ENCODE measurements at places on chromosomes 7 and 10.

- DNase-seq, result no peak
Observed at GRCh38 chr7:44945479-44945878, 33.3 kb downstream of the MYO1G start.

DNA sequence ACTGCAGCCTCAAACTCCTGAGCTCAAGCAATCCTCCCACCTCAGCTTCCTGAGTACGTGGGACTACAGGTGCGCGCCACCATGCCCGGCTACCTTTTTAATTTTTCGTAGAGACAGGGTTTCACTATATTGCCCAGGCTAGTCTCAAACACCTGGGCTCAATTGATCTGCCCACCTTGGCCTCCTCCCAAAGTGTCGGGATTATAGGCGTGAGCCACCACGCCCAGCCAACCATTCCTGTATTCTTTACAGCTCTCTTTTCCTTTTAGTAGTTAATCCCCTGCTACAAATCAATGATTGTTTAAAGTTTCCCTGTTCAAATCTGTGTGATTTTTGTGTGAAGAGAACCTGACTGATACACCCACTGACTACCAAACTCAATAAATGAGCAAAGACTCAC lies 75.4 kb upstream of the SVIL start:
- DNase-seq, result no peak

- DNase-seq, result peak; percentile 27
Observed at GRCh38 chr10:76463111-76463510, 1031.7 kb downstream of the LRMDA start.

DNA sequence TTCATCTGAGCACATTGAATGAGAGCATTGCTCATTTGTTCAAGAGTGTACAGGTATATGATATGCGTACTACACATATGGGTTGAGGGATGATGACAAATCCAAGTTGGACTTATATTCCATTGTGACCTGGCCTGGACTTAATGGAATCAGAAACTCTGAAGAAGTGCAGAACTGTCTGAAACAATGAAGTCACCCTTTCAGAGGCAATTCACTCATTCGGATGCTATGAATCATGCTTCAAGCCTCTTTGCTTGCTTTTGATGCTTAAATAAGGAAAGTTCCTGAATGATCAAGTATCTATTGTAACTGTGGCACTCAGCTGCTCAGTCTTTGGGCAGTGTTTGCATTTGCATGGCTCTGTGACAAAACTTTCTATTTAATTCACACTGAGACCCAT lies 93.4 kb downstream of the ZNF365 start:
- DNase-seq, result peak; percentile 47

DNA sequence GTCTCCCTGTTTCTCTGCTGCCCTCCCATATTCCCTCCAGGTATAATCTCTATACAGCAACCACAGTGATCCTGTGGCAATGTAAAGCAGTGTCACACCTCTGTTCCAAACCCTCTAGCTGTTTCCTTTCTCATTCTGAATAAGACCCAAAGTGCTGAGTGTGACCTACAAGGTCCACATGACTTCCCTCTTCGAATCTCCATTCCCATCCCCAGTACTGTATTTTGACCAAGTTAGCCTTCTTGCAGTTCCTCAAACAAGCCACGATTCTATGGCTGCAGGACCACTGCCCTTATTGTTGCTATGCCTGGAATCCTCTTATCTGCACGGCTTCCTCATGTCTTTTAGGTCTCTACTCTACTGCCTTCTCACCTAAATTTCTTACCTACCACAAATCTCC lies 291.9 kb downstream of the DOCK4 start:
- DNase-seq, result no peak

DNA sequence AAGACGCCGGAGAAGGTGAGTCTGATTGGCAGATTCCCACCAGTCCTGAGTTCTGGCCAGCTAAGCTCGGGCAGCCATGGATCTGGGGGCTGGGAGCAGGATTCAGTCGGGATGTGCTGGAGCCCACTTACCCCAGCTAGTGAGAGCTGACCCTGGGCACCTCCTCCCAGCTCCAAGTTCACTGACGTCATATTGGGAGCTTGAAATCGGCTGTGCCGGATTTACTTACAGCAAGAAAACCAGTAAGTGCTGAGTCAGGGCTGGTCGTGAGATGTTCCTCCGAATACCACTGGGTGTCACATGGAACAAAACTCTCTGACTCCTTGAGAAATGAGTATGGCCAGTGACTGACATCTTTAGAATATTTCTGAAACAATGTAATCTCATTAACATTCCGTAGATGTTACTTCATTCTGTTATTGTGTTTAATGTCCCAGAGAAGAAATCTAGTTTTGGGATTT lies 621.2 kb downstream of the SDK1 start:
- peak; percentile 92 for DNase-seq

GRCh38 chr10:45368181-45368580 lies 5.8 kb upstream of the ALOX5 start:
- DNase-seq, result no peak

DNA sequence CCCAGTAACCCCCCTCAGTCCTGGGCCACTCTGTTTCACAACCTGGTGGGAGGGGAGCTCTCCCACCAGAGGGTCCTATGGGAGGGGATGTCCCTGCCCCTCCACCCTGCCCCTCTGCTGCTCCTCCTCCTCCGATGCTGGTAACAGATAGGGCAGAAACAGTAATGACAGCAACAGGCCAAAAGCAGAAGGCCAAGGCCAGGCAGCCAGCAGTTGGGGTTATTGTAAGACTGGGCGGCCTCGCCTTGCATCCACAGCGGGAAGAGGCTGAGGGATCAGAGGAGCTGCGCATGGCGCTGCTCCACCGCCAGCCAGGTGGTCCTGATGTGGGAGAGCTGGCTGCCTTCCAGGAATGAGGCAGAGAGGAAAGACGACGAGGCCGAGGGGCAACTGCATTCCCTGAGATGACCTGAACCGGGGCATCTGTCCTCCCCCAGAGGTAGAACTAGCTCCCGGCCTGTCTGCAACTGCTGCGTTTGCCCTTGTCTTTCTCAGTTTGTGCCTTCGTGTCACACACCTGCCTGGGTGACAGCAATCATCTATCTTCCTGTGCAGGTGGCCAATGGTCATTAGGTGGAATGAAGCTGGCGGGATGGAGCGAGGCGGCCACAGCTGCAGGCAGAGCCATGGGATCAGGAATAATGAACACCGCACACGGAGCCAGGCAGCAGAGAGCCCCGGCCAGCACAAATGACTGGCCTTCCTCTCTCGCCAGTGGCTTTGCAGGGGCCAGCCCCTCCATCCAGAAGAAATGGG lies 54.0 kb upstream of the CACUL1 start:
- DNase-seq, result no peak

DNA sequence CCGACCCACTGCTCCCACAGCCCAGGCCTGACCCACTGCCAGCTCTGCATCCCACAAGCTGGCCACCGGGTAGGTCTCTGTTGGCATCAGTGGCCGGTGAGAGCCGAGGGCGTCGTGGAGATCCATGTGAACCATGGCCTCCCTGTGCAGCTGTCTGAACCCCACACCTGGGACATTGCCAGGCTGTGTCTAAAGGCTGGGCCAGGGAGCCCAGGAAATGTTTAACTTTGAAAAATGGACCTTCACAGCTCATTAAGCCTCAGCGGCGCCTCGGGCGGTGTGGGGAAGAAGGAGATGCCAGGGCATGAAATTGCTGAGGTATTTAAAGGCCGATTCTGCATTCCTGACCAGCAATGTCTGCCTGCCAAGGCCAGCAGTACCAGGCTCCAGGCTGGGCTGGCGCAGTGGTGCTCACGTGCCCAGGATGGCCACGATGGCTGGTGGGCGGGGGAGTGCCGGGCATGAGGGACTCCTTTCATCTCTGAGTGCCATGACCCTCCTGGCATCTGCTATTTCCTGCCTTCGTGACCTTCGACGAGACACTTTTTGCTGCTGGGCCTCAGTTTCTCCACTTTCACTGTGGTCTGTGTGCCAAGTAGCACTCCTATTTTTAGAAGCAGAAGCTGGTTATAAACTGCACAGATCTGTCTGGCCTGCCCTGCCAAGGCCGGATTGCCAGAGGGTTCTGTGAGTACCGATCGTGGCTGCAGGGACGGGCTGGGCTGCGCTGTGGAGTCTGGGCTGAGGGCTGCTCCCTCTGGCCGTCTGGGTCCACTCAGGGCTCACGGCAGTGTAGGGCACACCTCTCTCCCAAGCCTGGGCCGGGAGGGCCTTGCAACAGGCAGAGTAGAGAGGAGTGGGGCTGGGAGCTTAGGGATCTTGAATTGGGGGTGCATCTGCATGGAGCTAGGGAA lies 21.8 kb downstream of the ELFN1 start:
- no peak for DNase-seq

DNA sequence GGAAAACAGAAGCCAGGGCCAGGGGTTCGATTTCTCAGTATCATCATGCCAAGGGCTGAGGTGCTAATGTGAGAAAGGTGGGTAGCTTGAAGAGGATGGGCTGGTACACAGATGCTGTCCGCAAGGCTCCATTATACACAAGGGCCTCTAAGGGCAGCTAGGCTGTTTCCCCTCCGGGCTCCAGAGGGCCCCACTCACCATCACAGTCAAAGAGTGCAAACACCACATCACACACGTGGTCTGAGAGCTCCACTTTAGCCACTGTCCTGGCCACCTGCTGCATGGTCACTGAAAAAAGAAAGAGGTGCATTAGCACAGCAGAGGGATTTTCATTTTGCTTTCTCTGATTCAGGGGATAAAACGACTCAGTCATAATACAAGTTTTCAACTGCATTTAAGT lies 20.9 kb upstream of the DNAJB12 start:
- no peak for DNase-seq

- DNase-seq, result peak; percentile 18
Observed at GRCh38 chr7:13990319-13990983, 985 bp upstream of the ETV1 start.

DNA sequence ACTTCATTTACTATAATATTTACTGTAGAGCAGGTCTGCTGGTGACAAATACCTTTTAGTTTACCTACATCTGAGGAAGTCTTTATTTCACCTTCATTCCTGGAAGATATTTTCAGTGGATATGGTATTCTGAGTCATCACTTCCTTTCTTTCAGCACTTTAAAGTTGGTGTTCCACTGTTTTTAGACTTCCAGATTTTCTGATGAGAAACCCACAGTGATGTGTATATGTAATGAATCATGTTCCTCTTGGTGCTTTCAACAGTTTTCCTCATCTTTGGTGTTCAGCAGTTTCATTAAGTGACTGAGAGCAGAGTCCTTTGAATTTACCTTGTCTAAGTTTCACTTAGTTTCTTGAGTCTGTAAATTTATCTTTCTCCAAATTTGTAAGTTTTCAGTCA lies 36.4 kb downstream of the COPG2 start:
- DNase-seq, result peak; percentile 72

DNA sequence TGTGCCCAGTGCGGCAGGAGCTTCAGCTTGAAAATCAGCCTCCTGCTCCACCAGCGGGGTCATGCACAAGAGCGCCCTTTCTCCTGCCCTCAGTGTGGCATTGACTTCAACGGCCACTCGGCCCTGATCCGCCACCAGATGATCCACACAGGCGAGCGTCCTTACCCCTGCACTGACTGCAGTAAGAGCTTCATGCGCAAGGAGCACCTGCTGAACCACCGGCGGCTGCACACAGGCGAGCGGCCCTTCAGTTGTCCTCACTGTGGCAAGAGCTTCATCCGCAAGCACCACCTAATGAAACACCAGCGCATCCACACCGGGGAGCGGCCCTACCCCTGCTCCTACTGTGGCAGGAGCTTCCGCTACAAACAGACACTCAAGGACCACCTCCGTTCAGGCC lies 16.1 kb upstream of the ZNF282 start:
- DNase-seq, result no peak

DNA sequence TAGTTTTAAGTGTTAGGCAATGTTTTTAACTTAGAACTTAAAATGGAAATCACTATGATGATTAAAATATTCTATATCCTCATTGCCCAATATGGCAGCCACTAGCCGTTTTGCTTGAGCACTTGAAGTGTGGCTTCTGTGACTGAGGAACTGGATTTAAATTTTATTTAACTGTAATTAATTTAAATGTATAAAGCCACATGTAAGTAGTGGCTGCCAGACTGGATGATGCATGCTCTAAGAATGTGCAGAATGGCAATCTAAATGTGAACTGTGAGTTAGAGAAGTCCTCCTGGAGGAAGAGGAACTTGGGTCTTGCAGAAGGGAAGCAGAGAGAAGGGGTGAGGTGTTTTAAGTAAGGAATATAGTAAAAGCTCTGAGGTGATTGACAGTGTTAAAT lies 451.4 kb downstream of the SUGCT start:
- peak; percentile 91 for DNase-seq

DNA sequence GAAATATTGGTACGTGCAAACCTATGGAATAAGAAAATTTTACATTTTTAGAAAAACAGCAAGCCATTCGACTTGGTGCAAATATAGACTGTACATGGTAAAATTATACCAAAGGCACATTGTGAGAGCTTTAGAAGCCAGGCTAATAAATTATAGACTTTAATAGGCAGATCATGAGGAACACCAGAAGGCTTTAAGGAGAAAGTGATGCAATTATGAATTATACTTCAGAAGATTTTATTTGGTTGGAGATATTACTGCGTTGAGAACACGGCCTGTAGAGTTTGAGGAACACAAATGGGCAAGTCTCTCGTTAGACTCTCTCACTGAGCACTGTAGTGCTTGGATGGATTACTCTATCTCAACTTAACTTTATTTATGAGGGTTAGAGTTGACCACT lies 141.7 kb downstream of the MACC1 start:
- DNase-seq, result no peak

DNA sequence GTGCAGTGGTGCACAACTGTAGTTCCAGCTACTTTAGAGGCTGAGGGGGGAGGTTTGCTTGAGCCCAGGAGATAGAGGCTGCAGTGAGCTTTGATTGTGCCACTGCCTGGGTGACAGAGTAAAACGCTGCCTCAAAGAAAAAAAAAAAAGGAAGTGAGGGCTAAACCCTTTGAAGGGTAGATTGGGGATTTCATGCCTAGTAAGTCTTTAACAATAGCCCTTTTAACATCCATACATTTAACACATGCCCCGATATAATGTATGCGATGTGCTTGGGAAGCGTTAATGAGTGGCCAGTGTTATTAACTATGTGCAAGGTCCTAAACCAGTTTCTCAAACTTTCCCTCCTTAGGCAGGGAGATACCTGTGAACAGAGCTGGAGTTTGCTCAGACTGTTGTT lies 229.2 kb upstream of the HPS1 start:
- no peak for DNase-seq

DNA sequence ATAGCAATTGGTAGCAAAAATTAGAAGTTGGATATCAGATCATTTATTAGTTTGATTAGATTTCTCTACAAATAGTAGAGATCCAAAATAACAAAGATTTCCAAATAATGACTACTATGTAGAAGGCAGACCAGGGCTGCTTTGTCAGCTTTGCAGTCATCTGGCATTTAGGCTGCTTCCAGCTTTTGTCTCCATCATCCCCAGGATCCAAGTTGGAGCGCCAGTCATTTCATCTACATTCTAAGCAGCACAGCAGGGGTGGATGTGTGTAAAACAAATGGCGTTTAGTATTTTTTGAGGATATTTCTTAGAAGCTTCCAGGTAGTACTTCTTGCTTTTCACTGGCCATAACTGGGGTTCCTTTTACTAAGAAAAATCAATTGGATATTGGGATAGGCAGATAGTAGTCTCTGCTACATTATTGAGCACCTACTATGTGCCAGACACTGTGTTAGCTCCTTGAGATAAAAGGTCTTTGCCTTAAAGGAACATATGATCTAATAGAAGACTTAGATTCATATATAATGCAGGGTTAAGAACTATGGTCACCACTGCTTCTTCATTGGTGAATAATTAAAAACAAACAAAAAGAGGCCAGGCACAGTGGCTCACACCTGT lies 41.5 kb downstream of the TPST1 start:
- peak; percentile 41 for DNase-seq

- peak; percentile 54 for DNase-seq
Observed at GRCh38 chr7:36967387-36967786, 243.1 kb upstream of the AOAH start.

All from fibroblast of upper back skin (primary cell).